ENCODE measurements at places on chromosomes 1 and 21. TPM values are rescaled to one million over a fixed set of nuclear protein-coding genes. Genes with fewer than 3 reads are reported as not detected.

DNA sequence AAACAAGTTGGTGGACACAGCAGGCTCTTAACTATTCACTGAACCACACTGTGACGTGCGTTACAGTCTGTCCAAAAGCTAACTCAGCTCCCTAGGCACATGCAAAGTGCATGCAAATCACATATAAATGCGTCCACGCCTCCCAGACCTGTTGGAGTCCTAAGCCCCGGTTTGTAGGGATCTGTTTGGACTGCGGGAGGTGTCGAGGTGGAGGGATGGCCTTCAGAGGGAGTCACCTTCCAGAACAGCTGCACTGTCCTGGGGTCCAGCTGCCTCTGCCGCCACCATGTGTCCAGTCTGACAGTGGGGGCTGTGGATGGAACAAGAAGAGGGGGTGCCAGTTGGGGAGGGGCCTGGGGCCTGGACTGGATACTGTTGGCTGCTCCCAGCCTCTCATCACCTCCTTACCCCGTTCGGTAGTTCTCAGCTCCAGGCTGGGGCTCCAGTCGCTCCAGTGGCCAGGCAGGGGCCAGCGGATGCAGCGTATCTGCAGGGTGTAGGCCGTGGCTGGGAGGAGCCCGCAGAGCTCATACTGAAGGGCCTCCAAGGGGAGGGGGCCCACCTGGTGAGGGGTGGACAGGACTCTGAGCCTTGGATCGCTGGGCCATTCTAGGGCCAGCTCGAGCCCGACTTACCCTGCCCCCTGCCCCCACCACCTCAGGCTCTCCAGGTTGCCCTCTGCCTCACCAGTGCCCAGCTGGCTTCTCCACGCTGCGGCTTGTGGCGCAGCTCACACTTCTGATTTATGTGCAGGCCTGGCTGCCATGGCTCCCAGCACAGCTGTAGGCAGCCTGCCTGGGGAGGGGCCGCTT, 7.9 kb upstream of the MRPS15 start:
- no peak overlapping the region for H3K27ac ChIP-seq
- peaks cover 7% of the 10 kb centered on the region for H3K4me1 ChIP-seq
- DNase-seq = no peak
- H3K4me3 ChIP-seq = no peak overlapping the region
- no peaks in the 10 kb centered on the region for H3K27me3 ChIP-seq

DNA sequence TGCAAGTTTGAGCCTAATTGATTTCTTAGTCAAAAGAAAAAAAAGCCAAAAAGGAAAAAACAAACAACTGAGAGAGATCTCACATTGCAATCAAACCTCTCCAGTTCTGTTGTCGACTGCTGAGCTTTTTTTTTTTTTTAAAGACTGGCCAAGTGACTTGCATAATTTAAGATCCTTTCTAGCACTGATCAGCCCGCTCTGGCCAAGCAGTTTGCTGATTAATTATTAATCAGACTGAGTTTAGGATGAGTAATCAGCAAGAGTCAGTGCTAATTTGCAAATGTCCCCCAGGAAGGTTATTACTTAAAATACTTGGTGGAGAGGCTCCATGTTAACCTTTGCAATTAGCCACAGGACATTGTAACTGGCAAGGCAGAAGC, 39.3 kb downstream of the HMGB4 start:
- DNase-seq = no peak
- H3K27me3 ChIP-seq = no peaks in the 10 kb centered on the region
- H3K4me1 ChIP-seq = no peaks in the 10 kb centered on the region
- no peak overlapping the region for H3K27ac ChIP-seq

DNA sequence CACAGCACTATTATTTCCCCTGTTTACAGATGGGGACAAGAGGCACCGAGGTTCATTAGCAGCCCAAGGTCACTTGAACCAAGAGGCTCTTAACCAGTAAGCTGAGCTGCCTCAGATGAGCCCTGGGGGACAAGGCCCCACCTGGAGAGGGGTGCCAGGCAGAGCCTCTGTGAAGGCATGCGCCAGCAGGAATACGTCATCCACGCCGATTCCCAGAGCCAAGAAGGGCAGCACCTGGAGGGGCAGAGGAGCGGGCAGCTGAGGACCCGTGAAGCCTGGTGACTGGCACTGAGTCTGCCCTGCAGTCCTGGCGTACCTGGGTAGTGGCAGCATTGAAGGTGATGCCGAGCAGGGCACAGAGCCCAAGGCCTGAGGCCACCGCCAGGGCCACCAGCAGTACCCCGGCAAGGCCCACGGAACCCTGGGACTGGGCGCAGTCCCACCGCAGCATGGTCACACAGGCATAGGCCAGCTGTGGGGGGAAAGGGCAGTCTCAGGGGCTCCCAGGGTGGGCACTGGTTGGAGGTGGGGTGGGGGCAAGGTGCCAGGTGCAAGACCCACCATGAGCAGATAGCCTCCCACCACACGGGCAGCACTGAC, 14.1 kb downstream of the PTCH2 start:
- DNase-seq = no peak
- H3K27ac ChIP-seq = no peak overlapping the region
- H3K27me3 ChIP-seq = no peaks in the 10 kb centered on the region
- no peaks in the 10 kb centered on the region for H3K36me3 ChIP-seq
- no peak overlapping the region for H3K4me3 ChIP-seq

- H3K27ac ChIP-seq = peak overlapping the region; percentile 96
- H3K27me3 ChIP-seq = no peaks in the 10 kb centered on the region
- DNase-seq = no peak
- H3K4me1 ChIP-seq = peaks cover 55% of the 10 kb centered on the region
These were observed 5.8 kb downstream of the ID3 start for GRCh38 chr1:23553231-23554126.

DNA sequence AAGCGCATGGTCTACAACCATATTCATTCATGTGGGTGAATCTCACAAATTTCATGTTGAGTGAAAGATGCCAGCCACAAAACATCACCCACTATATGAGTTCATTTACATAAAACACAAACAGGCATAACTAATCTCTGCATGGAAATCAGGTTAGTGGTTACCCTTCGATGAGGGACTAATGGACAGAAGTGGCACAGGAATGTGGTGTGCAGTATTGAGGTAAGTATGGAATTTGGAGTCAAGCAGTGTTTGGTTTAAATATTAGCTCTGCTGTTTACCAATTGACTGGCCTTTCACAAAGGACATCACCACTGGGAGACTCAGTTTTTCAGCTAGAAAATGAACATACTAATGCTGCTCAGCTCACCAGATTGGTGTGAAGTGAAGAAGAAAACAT, 24.2 kb downstream of the CCDC185 start:
- no peaks in the 10 kb centered on the region for H3K4me1 ChIP-seq
- H3K27me3 ChIP-seq = no peaks in the 10 kb centered on the region
- no peak for DNase-seq
- H3K36me3 ChIP-seq = no peaks in the 10 kb centered on the region
- H3K4me3 ChIP-seq = no peak overlapping the region
- H3K27ac ChIP-seq = no peak overlapping the region

DNA sequence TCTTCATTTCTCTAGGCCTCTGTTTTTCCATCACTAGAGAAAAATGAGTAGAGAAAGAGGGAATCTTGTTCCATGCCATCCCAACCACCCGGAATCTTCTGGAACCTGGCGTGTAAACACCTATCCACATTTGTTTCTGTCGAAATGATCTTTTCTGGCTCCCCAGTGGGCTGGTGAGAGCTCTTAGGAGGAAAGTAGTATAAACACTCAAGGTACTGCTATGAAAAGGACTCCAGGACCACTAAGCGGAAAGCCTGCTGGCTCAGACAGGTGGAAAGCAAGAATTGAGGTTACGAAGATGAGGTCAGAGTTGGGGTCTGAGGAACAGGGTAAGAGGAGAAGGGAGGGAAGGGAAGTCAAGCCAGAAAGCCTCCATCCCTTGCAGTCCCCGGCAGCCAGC, 90.8 kb downstream of the PLXNA2 start:
- H3K4me3 ChIP-seq = no peak overlapping the region
- no peaks in the 10 kb centered on the region for H3K27me3 ChIP-seq
- no peak overlapping the region for H3K27ac ChIP-seq
- no peak for DNase-seq

DNA sequence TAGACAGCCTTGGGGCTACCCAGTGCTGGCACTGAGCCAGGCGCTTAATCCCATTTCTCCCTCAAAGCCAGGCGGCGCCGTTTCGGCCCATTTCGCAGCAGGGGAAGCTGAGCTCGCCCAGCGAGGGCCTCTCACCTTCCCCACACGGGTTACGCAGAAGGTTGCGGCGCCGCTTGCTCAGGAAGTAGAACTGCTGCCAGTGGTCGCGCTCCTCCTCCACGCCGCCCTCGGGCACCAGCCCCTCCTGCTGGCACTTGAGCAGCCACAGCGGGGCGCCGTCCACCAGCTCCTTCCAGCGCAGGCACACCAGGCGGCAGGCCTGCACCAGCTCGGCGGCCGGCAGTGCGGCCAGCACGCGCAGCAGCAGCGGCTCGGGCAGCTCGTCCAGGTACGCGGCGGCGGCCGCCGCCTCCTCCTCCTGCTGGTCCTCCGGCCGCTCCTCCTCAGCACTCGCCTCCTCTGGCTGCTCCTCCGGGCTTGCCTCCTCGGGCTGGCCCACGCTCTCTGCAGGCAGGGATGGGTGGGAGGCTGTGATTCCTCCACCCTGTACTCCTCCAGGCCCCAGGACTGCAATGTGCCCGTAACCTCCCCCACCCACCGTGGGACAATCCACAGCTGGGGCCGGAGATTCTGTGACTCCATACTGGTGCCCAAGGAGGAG, 3.8 kb downstream of the FBXO2 start:
- peak overlapping the region; percentile 39 for H3K27ac ChIP-seq
- peaks cover 35% of the 10 kb centered on the region for H3K4me1 ChIP-seq
- H3K27me3 ChIP-seq = peaks cover 14% of the 10 kb centered on the region
- H3K36me3 ChIP-seq = no peaks in the 10 kb centered on the region
- peak; percentile 90 for DNase-seq
- peak overlapping the region; percentile 42 for H3K4me3 ChIP-seq

DNA sequence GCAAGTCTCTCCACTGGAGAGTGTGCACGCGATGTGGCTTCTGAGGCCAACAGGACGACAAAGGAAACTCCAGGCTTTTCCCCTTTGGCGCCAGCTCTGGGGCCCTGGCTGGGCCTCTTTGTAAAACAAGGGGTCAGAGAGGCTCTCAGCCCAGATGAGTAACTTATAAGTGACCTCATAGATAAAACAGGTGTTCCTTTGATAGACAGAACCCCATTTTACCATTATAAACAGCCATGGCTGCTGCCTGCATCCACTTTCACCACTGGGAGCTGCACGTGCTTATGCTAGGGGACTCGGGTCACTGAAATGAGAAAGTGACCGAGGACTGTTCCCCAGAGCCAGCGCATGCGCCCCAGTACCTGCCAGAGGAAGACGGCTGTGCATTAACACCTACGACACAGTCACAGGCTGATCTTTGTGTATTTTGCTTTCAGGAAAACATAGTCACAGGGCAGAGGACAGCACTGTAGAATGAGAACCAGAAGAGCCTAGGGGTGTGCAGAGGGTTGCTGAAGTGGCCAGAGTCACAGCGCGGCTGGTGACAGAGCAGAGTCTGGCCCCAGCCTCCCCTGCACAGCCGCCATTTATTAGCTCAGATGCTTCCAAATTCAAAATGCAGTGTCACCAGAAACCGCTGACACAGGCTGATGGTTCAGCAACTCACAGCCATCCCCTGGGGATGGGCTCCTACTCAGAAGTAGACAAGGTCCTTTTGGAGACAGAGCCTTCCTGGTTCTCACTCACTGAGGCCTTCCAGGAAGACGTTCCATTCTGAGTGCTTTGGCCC, 12.7 kb downstream of the RNF207 start:
- peaks cover 7% of the 10 kb centered on the region for H3K4me1 ChIP-seq
- H3K27ac ChIP-seq = no peak overlapping the region
- DNase-seq = no peak
- H3K27me3 ChIP-seq = no peaks in the 10 kb centered on the region
- H3K36me3 ChIP-seq = peaks cover 19% of the 10 kb centered on the region
- H3K4me3 ChIP-seq = no peak overlapping the region

DNA sequence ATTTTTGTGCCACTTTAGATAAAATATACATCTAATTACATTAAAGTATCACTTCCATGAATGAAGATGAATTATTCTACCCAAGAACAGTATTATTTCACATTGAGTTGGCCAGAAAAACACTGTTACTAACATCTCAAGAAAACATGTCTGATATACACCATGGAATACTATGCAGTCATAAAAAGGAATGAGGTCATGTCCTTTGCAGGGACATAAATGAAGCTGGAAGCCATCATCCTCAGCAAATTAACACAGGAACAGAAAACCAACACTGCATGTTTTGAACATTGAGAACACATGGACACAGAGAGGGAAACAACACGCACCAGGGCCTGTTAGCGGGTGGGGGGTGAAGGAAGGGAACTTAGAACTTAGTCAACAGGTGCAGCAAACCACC, 69.0 kb downstream of the TESK2 start:
- no peaks in the 10 kb centered on the region for H3K27me3 ChIP-seq
- peaks cover 8% of the 10 kb centered on the region for H3K36me3 ChIP-seq
- peaks cover 6% of the 10 kb centered on the region for H3K4me1 ChIP-seq
- H3K4me3 ChIP-seq = no peak overlapping the region
- no peak overlapping the region for H3K27ac ChIP-seq

DNA sequence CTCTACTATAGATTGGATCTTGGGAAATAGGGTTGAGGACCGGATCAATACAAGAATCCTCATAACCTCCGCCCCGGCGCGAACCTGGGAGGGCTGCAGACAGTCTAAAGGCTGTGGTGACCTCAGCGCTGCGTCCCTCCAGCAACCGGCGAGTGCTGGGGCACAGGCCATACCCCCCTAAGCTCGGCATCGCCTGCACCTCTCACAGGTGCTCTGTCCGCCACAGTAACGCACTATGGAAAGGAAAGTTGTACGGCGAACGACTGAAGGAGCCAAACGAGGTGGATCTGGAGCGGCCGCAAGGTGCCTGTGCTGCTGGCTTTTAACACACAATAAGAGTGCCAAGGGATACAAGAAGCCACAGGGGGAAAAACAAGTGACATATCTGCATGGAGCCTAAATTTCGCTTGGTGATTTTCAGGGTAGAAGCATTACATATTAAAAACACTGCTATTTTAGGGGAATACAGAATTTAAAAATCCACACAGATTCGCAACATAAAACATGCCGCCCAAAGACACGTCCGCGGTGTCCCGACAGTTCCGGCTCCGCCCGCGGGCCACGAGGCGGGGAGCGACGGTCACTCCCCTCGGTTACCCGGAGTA, 1.4 kb upstream of the RBM15 start:
- peak overlapping the region; percentile 94 for H3K27ac ChIP-seq
- peak; percentile 76 for DNase-seq
- H3K36me3 ChIP-seq = peaks cover 23% of the 10 kb centered on the region
- no peaks in the 10 kb centered on the region for H3K27me3 ChIP-seq
- H3K4me1 ChIP-seq = peaks cover 37% of the 10 kb centered on the region

Gene PTTG1IP
- total RNA-seq = 209 TPM

Gene RBBP4
- total RNA-seq = 155 TPM

Gene PCP4
- total RNA-seq = 0.95 TPM

Gene ZNF695
- not detected for total RNA-seq

Gene PODN
- 64.0 TPM for total RNA-seq

Gene ZBTB37
- total RNA-seq = 15.6 TPM

Gene GOLT1A
- 11.9 TPM for total RNA-seq

Measured in lower lobe of right lung (tissue), 2 donors.